ENCODE measurements at places on chromosomes 6 and 20. TPM values are rescaled to one million over a fixed set of nuclear protein-coding genes. Genes with fewer than 3 reads are reported as not detected.

GRCh38 chr6:13304580-13305260, 23.6 kb downstream of the TBC1D7 start:
- no peak for DNase-seq

GRCh38 chr6:6583836-6584235, 4.7 kb upstream of the LY86 start:
- DNase-seq = no peak

CLPSL2 gene
- polyA plus RNA-seq = not detected

- no peak for DNase-seq
Observed at GRCh38 chr6:39104528-39104927, 10.5 kb downstream of the SAYSD1 start.

- no peak for DNase-seq
Observed at GRCh38 chr20:11216451-11217314, 542.9 kb upstream of the JAG1 start.

DNA sequence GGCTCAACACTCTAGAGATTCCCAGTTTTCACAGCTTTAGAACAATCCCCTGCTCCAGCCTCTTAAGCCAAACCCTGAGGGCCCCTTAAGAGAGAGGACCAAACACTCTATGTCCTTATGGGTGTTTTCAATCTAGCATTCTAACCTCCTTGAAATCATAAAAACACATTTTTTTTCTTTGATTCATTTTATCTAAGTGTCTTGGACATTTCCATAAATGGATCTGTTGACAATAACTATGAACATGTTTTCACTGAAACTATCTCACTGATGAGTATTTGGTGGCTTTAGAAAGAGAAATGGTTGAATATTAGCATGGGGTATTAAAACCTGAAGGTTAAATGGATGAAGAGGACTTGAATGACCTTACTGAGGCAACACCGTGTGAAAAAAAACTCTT, 27.6 kb upstream of the PDE7B start:
- DNase-seq = no peak

TP53TG5 gene
- polyA plus RNA-seq = 0.68 TPM

GRCh38 chr6:26270903-26271667, 93.9 kb upstream of the BTN3A2 start:
- peak; percentile 90 for DNase-seq

C6orf15 gene
- polyA plus RNA-seq = not detected

FOXQ1 gene
- polyA plus RNA-seq = not detected

CCDC28A gene
- 10.4 TPM for polyA plus RNA-seq

DNA sequence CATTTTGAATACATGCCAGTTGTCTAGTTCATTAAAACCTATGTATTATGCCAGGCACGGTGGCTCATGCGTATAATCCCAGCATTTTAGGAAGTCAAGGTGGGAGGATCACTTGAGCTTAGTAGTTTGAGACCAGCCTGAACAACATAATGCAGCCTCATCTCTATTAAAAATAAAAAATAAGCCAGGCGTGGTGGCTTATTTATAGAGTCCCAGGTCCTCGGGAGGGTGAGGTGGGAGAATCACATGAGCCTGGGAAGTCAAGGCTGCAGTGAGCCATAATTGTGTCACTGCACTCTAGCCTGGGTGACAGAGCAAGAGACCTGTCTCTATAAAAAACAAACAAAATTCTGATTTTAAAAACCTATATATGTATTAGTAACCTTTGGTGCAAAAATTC, 27.5 kb downstream of the ORC3 start:
- no peak for DNase-seq

DNA sequence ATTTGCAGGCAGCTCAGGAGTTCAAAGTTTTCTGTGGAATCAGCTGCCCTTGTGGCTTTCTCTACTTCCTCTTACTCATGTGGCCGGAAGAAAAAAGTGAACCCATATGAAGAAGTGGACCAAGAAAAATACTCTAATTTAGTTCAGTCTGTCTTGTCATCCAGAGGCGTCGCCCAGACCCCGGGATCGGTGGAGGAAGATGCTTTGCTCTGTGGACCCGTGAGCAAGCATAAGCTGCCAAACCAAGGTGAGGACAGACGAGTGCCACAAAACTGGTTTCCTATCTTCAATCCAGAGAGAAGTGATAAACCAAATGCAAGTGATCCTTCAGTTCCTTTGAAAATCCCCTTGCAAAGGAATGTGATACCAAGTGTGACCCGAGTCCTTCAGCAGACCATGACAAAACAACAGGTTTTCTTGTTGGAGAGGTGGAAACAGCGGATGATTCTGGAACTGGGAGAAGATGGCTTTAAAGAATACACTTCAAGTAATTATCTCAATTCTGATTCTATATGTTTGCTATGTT, 1.1 kb downstream of the MGME1 start:
- DNase-seq = no peak

Data from forelimb muscle (tissue), 1 donor.